Activated CD4-positive, CD25-positive, alpha-beta regulatory T cell treated with anti-CD3 and anti-CD28 coated beads, Interleukin-2, amount 50 U/mL, for 16 hours (primary cell): ENCODE measurements at places on chromosomes 1 and 21.

DNA sequence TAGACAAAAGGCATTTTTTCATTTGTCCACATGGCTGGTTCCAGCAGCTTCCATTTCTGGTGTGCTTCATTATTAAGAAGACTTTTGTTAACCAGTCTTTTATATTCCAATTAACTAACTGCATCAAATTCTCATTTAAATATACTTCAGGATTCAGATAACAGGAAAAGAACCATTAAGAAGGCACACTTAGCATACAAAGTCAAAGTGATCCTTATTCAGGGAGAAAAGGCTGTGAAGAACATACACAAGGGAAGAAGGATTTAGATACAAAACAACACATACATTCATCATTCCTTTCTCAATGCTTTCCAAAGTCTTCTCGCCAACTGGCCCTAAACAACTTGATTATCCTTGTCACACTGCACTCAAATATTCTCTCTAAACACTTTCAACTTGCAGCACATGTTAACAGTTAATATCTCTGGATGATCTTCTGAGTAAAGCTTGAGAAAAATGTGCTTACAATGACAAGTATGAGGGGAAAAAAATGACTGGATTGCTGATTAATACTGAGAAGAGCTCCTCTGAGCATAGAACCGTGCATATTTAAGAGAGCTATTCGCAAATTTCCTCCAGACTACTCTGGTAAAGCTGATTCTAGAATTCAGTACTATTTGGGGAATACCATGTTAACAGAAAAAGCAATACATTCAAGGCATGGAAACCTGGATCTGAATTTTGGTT lies 225.2 kb upstream of the TNR start:
- no peak for DNase-seq

- no peak for DNase-seq
These were observed 305.9 kb upstream of the USP25 start for GRCh38 chr21:15423676-15424445.

DNA sequence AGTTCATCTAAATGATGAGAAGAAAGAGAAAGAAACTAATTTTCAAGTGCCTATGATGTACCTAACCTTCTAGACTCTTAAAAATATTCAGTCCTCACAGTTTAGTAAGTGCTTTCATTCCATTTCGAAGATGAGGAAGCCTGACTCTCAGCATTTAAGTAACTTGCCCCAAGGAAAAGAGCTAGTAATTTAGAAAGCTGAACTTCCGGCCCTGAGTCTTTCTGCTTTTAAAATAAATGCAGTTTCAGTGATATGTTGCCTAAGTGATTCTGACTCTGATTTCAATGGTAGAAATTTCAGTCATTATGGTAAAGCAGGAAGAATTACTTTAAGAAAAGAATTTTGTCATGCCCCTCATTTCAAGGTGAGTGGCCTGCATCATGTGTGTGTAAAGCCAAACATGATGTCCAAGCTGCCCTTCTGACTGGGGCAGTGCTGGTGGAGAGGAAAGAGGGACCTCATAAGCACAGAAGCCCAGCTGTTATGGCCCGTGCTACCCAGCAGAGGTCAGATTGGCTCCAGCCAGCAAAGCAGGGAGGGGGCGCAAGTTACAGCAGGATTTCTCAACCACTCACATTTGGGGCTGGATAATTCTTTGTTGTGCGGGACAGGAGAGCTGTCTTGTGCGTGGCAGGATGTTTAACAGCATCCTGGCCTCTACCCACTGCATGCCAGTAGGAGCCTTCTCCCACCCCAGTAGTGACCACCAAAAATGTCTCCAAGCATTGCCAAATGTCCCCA lies 10.7 kb downstream of the ATP1A4 start:
- DNase-seq: no peak

- DNase-seq: no peak
These were observed 60.4 kb upstream of the VTCN1 start for GRCh38 chr1:117271129-117271528.

- no peak for DNase-seq
These were observed 2.4 kb downstream of the C2CD4D start for GRCh38 chr1:151837197-151837596.

DNA sequence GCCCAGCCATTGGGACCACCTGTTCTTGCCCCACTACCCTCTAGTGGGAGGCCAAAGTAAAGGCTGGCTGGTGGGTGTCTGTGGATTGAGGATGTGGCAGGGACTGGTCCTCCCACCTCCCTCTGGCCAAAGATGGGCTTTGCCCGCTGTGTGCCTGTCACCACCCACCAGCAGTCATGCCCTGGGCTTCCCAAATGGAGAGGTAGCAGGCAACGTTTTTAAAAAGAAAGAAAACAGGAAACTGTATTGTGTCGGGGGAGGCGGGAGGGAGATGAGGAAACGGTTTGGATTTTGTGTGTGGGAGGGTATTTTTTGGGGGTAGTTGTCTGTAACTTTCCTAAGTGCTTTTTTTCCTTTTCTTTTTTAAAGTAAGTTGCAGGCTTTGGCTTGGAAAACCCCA lies 30.1 kb downstream of the SZRD1 start:
- DNase-seq: no peak

GRCh38 chr1:87346130-87346814 lies 17.6 kb downstream of the LMO4 start:
- no peak for DNase-seq

GRCh38 chr1:187509091-187509490 lies 680.3 kb downstream of the PLA2G4A start:
- no peak for DNase-seq

DNA sequence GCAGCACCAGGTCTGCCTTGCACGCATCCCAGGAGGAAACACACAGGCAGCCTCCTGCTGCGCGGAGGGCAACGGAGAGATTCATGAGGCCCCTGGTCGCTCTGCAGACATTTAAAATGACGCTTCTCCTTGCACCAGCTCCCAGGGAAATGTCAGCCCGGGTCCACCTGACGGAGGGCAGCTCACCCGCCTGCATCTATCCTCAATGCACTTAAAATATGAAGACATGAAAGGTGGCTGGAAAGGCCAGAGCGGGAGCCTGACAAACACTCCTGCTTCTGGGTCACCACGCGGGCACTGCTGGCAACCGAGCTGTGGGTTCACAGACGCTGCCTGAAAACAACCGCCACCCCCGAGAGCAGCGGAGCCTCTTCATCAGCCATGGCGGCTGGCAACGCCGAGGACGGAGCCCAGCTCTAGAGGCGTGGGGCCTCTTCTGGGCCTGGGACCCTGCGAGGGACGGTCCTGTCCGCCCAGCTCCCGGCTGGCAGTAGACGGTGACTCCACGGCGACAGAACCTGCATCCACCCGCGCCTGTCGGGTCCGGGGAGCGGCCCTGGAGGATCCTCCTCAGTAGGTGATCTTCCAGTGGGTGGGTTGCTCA lies 22.7 kb downstream of the POFUT2 start:
- DNase-seq: no peak

- DNase-seq: no peak
These were observed 85.7 kb upstream of the RALGPS2 start for GRCh38 chr1:178639326-178639725.

DNA sequence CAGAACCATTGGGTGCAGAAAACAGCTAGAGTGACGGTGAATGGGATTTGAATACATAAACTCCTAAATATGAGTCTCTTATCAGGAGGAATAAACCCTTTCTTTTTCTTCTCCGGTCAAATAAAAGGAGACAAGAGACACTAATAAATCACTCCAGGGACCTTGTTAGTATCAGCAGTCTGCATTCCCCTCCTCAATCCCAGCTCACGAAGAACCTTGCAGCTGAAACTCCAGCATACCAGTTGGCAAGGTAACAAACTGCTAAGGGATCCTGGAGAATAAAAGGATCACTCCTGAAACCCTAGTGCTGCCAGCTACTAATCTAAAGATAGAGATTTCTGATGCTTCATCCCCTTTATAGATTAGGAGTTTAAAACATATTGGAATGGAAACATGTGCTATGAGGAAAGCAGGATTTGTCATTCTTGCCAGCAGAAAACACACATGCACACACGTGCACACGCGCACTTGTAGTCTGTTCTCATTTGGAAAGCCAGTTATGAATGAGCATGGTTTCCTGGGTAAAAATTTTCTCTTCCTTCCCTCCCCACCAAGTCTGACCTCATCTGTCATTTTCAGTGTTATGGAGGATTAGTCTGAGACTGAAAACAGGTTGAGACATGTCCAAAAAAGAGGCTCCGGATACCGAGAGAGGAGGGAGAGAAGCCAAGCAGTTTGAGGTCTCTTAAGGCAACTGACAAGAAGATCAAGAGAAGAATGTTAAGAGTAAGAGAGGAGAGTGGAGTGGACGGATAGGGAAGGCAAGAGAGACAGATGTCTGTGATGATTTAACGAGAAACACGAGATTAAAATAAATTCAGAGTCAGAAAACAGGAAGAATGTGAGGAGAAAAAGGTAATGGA lies 10.9 kb downstream of the IER5 start:
- DNase-seq: no peak

DNA sequence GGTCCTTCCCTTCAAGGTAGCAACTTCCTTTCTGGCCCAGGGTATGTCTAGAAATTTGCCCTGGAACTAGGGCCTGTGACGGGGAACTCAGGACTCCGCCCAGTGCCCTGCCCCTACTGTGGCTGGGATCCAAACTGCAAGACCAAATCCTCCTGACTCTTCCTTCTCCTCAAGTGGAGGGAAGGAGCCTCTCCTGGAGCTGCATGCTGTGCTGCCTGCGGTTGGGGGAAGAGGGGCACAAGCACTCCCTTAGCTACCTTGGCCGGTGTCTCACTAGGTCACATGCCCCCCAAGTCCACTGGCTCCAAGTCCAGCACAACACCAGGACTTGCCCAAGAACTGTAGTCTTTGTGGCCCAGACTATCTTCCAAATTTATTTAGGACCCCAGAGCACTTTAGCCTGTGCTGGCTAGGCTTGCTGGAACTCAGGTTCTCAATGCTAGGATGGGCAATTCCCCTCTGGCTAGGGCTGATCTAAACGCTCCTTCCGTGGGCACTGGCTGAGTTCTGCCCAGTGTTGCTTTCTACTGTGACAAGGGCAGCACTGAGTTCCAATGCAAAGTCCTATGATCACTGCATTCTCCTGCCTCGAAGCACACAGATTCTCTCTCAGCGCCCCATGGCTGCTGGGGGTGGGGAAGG lies 12.2 kb downstream of the ADSS2 start:
- no peak for DNase-seq

GRCh38 chr1:183589874-183590243 lies 400 bp downstream of the NCF2 start:
- DNase-seq: no peak

DNA sequence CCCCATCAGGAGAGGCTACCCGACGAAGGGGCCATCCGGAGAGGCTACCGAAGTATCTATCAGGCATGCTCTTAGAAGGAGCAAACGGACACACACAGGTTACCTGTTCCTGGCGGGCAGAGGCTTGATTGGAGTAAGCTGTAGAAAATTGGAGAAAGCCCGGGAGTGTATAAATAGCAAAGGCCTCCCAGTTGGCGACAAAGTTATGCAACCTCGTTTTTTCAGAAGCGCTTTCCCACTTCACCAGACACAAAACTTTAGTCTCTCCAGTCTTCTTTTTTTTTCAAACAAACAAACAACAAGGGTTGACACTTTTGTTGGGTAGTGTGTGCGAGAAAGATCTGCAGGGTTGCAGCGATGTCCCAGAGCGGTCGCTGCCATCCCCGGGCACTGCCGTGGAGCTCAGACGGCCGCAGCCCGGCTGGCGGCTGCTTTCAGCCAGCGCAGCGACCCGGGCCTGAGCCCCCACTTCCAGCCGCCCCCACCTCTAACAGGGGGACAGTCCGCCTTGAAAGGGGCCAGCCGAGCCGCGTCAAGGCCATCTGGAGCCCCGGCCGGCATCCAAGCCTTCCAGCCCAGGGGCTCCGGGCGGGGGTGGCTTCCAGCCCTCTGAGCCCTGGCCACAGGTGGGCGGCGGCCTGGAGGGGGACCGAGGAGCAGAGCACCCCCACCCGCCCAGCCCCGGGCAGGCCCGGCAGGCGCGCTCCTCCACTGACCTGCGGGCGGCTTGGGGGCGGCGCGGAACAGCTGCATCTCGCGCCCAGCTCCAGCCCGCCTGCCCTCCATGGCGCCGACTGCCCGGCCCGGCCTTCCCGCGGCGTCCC lies 616 bp downstream of the MCOLN3 start:
- DNase-seq: no peak

DNA sequence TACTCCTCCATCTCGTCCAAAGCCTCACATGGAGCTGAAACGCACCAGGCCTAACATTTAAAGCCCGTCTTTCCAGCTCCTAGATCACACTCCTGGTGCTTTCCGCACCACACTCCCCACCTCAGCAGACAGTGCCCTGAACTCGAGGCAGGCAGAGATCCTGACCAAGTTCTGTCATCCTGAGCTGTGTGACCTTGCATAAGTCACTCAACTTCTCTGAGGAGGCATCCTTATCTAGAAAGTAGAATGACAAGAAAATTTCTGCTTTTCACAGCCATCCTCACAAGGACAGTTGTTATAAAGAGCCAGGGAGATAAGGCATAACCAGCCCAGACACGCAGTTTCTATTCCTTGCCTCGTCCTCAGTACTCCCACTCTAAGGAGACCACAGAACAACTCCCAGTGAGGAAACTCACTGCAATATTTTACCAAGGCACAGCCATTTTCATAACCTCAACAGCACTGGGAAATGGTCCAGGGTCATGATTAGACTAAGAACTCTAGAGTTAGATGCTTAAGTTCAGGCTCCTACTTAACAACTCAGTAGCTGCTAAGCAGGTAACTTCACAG lies 3.1 kb downstream of the LRP8 start:
- no peak for DNase-seq

DNA sequence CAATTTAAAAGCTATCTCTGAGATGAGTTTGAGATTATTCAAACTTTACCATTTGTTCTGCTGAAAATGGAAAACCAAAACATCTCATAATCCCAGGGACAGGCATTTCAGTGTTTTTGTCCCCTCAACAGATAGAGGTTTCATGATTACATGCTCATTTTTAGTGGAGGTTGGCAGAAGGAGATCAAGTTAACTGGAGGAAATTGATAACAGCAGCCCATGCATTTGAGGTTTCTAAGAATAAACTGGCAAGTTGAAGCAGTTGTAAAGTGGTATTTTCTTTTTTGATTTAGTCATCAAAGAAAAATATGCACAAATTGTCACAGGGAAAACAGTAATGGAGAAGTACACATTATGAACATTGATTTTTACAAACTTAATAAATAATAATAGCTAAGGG lies 205.8 kb downstream of the PLA2G4A start:
- DNase-seq: no peak

- DNase-seq: no peak
These were observed 15.2 kb downstream of the SYNJ1 start for GRCh38 chr21:32712641-32713040.

GRCh38 chr1:201647094-201647493 lies 108.2 kb downstream of the NAV1 start:
- DNase-seq: no peak

- no peak for DNase-seq
These were observed at the start of gene C1QC for GRCh38 chr1:22643381-22643780. C1QC (plus strand) TSS chr1:22643633; CDS start chr1:22644024, 391 bp downstream.

GRCh38 chr1:204454476-204454875 lies 40.1 kb downstream of the PIK3C2B start:
- no peak for DNase-seq

DNA sequence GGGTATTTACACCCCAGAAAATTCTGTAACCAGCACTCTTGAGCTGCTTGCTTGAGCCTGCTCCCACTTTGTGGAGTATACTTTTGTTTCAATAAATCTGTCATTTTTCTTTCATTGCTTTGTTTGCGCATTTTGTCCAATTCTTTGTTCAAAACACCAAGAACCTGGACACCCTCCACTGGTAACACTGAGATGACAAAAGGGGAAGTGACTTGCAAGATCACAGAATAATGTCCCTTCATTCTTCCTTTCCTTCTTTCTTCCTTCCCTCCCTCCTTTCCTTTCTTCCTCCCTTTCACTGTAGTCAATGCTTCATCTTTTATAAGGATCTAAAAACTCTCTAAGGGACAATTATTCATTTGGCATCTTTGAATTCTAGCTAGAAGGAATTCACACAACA lies 134.5 kb upstream of the MAP1LC3C start:
- no peak for DNase-seq
